Stimulated activated CD8-positive, alpha-beta memory T cell treated with anti-CD3 and anti-CD28 coated beads, Interleukin-4, amount 100 ng/mL, for 1 hour (primary cell): ENCODE measurements at places on chromosomes 7 and 10.

DNA sequence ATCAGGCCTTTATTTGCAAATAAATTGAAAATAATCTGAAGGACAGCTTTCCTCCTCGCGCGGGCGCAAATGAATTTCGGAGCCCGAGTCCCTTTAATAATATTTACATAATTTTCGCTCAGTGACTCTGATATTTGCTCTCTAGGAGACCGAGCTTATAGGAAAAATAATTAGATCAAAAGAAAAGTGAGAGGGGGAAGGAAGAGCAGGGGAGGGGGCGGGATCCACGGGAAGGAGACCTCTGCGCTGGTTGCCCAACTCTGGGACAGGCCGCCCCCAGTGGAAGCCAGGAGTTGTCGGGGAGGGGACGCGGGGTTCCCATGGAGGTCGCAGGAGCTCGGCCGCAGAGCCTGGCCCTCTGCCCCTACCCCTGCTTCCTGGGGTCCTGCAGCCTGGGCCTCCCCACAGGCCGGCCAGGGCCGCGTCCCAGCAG, 5.8 kb downstream of the UNCX start:
- DNase-seq: no peak

DNA sequence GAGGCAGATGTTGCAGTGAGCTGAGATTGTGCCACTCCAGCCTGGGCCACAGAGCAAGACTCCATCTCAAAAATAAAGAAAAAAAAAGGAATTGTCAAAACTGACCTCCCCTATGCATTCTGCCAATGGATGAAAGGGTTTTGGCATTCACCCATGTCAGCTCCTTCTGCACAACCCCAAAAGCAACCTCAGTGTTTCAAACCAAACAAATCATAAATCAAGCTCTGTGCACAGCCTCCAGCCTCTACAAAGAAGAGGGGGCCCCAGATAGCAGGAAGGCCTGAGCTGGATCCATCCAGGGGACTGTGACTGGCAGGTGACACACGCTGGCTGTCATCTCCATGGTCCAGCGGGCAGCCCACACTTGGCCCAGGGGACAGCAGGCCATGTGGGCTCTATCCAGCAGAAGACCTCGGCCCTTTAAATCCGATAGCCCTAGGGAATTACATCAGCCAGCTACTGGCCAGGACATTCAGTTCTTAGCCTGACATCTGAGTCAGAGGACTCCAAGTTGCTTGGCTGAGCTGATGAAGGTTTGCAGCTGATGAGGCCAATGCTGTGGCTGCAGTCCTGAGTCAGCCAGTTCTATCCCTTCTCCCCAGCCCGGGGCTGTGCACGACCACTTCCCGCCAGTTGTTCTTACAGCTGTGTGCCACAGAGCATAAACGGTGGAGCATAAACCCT, 52.0 kb upstream of the FIGNL1 start:
- no peak for DNase-seq

DNA sequence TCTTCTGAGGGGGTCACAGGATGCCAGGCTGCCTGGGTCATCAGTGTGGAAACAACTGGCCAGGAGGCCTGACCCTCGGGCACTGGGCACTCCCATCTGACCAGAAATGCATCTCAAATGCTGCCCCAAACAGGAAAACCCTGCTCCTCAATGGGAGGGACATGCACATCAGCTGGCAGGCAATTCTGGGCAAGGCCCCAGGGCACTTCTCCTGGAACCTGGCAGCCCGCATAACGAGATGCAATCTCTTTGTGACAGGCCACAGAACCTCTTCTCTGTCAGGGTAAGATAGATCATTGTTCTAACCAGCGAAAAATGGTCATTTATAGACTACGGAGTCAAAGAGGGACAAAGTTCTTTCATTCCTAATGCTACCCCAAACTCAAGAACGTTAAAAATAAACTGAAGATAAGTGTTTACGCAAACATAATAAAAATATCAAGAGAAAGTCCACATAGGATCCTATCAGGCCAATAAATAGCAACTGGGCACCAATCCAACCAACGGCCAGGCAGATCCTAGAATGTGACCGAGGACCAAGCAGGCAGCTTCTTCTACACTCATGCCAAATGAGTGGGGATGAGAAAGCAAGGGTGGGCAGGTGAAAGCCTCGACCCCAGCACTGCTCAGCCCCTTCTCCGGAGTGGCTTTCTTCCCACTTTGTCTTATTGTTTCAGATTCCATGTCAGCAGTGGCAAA, 212.3 kb downstream of the TCERG1L start:
- no peak for DNase-seq

- no peak for DNase-seq
These were observed 106.6 kb downstream of the PLXNA4 start for GRCh38 chr7:132469681-132470080.

DNA sequence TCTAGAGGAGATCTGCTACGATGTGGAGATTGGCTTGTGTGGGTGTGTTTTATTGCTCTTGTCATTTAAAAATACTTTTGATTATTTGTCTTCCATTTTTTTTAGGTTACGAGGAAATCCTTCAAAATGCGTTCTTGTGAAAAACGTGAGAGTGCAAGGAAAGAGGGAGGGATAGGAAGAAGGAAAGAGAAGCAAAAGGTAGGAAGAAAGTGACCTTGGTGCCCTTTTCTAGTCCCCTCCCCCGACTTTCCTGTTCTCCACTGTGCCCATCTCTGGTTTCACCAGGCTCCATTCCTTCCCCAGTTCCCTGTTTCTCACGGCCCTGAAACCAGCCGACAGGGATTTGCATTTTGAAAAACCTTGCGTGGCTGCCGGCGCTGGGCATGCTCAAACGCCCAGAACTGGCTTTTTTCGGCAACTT, 506 bp upstream of the GNAI1 start:
- DNase-seq: no peak

GRCh38 chr10:59354434-59354833, 7.9 kb downstream of the FAM13C start:
- DNase-seq: no peak

DNA sequence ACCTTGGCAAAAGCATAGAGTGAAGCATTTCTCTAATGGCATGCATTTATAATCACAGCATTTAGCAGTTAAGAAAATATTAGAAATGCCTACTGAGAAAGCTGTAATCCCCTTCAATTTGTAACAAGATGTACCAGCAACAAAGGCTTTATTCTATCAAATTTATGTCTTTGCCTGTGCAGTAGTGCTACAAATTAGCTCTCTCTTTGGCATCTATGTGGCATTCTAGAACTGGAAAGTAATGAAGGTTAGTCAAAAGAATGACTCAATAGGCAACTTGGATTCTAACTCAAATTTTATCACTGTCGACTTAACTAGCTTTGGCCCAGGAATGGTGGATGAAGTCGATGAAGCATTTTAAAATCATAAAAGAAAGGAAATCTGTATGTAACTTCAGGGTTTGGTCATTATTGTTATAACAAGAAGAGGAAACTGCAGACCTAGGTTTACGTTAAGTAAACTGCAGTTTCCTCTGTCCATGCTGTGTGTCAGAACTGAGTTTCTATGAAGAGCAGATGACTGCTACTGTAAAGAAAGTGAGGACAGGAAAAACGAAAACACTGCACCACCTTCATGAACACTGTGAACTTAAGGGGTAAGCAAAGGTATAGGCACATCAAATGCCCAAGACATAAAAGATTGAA, 140.0 kb downstream of the RAPGEF5 start:
- DNase-seq: no peak

GRCh38 chr10:133445751-133446708, 7.7 kb upstream of the SCART1 start:
- no peak for DNase-seq

DNA sequence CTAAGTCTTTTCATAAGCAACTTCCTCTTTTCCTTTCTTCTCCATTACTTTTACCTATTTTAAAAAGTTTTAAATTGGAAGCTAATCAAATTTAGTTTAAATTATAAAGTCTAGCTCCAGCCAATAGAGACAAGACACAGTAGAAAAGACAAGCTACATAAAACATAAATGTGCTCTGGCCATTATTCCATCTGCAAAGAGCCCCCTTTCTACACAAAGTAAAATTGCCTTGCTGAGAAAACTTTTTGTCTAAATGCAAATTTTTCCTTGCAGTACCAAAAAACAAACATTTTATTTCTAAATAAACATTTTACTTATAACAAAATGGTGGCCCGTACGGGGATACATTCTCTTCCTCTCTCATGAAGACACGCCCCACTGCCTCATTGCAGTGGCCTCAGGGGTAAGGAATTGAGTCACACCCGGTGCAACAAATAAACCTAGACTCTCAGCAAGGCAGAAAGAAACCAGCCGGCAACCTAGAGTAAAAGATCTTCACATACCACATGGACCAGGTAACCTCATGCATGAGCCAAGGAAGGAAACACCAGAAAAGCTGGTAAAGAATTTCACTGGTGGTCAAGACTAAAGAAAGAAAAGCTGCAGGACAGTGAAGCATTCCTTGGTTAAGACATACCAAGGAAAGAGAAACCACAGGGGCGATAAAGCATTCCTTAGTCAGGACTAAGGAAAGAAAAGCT, 71.6 kb upstream of the ZNF746 start:
- DNase-seq: no peak

DNA sequence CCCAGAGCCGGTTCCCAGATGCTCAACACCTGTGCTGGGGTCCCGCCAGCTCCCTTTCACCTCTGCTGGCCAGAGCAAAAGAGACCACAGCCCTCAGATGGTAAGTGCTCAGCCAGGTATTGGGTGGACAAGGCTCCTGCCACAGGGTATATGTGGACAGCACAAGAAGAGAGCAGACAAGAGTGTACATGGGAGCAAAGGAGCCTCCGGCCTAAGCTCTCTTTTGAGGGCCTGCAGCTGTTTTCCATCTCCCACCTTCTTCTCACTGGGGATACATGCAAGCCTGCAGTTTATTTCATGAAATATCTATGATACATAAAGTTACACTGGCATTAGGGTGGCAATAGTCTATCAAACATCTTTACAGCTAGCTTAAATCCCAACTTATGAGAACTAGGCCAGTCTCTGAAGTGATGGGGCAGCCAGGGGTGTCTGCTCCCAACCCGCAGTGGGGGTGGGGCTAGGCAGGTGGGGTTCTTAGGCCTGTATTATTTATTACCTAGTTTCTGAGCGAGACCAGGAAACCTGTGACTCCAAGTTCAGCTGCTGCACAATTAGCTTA, 50.4 kb upstream of the DDC start:
- DNase-seq: no peak

DNA sequence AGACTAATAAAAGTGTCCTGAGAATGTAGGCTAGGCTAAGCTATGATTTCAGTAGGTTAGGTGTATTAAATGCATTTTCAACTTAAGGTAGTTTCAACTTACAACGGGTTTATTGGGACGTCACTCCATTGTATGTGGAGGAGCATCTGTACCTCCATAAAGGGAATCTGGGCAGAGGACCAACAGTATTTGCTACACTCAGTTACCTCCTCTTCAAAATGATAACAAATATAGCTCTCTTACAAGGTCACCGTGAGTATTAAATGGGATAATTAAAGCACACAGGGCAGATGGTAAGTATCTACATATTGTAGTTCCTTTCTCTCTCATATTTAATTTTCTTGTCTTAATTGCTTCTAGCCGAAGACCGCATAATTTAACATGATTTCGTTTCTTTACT, 59.0 kb upstream of the FGL2 start:
- no peak for DNase-seq

DNA sequence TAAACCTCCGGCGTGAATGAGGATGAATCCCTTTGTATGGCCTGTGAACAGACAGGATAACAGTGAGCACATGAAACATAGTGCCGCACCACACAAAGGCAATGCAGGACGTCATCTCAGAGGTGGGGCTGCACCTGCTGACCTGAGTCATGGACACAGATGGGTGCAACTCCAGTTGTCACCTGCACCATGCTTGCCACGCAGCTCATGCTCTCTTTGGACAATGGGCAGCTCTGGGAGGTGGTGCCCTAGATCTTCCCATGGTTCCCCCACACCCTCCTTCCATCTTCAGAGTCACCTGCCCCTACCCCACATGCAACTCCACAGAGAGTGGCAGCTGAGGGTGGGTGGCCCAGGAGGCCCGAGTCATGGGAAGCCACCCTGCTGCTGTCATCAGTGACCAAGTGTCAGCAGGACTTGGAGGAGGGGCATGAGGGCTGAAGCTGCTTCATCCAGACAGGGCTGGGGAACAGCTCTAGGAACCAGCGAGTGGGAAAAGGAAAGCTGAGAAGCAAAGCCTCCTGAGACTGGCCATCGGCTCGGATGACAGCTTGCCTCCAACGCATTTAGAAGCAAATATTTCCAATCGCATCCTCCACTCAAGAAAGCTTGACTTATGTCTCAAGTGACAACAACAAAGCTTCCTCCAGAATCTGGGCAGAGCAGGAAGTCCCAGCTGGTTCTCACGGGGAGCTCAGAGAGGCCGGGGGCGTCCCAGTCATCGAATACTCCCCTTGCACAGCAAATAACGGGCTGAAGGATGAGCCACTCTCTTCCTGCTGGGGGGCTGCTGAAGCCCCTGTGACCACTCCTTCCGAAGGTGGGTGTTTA, 27.1 kb downstream of the VIPR2 start:
- DNase-seq: no peak

GRCh38 chr10:86446987-86447386, 74.6 kb downstream of the WAPL start:
- no peak for DNase-seq

DNA sequence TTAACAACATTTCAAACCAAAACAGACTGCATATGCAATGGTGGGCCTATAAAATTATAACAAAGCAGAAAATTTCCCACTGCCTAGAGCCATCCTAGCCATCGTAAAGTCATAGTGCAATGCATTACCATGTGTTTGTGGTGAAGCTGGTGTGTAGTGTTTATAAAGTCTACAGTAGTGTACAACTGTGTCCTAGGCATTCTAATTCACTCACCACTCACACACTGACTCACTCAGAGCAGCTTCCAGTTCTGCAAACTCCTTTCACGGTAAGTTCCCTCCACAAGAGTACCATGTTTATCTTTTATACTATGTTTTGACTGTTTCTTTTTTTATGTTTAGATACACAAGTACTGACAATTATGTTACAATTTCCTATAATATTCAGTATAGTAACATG, 1104.1 kb upstream of the PHF14 start:
- DNase-seq: no peak

DNA sequence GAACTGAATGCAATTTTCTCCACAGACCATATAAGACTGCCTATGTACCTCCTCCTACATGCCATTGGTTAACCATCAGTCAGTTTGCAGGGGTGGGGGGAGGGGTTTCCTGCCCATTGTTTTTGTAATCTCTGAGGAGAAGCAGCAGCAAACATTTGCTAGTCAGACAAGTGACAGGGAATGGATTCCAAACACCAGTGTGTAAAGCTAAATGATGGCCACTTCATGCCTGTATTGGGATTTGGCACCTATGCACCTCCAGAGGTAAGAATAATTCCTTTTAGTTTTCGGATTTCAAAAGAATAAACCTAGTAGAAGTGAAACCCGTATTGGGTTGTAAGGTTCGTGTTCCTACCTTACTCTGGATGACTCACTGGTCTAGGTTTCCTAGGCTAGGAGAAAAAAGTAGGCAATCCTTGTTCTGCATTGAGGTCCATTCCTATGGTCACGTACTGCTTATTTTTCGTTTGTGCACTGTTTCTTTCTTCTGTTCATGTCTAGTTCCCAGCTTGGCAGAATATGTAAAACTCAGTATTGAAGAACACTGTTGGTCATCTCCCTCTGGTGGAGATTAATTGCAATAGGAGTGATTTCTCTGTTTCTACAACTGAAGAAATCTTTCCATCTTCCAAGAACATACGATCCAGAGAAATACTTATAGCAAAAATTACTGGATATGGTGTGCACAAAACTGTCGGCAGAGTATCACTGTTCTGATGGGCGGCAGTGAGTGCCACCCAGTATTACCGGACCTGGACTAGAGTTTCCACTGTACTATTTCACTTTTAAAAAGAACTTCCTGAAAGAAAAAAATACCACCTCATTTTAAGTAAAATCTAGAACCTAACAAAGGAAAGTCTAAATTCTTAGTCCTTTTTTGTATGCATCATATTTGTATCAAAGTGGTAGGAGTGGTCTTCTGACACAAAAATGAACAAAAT, at the start of gene AKR1C3:
Gene AKR1C3, plus strand, starts transcription at position 150 of the 941 bp plus-strand sequence. Its CDS starts 31 bp downstream, at position 181.
- DNase-seq: no peak

- DNase-seq: no peak
These were observed 8.0 kb downstream of the VENTX start for GRCh38 chr10:133245439-133246235.
